ENCODE measurements at places on chromosomes 1 and 21.

- peak; percentile 39 for DNase-seq
These were observed 1788.1 kb downstream of the BRINP3 start for GRCh38 chr1:188689542-188689941.

GRCh38 chr1:116207126-116207735 lies 96.0 kb downstream of the MAB21L3 start:
- no peak for DNase-seq

- DNase-seq: no peak
These were observed 1.7 kb upstream of the MAN1A2 start for GRCh38 chr1:117365350-117366176.

- DNase-seq: no peak
These were observed at the start of gene PRKACB for GRCh38 chr1:84143796-84144565. TSS of gene PRKACB (plus strand) at chr1:84144271. CDS start at chr1:84144362, 91 bp downstream.

DNA sequence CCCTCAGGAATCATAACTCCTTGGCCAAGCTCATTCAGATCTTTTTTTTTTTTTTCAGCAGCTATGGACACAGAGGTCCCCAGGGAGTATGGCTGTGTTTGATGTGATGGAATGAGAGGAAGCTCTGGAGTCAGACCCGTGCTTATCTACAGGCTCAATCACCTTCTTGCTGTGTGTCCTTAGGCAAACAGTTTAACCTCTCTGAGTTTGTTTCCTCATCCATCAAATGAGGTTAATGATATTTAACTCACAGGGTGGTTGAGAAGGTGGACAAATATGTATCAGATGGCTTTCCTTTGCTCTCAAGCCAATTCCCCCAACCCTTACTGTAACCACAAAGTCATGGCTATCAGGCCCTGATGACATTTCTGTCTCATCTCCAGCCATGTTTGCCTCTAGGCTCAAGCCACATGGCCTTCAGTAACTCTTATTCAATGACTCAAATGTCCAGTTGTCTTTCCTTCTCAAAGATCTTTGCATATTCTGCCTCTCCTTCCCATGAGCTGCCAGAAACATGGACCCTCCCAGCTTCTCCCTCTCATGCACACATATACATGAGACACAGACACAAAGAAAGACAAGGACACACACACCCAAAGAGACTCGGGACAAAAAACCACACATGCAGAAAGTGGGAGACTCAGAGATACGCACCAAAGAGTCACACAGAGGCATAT lies 303.5 kb upstream of the KAZN start:
- DNase-seq: no peak

- no peak for DNase-seq
These were observed 2.5 kb downstream of the SLC1A7 start for GRCh38 chr1:53139951-53140361.

- DNase-seq: no peak
These were observed 2.7 kb downstream of the SPATA21 start for GRCh38 chr1:16434501-16434900.

GRCh38 chr1:229407206-229408026 lies 26.5 kb downstream of the ACTA1 start:
- DNase-seq: peak; percentile 32

- DNase-seq: peak; percentile 66
These were observed 38.6 kb upstream of the ADGRL4 start for GRCh38 chr1:79044974-79045650.

DNA sequence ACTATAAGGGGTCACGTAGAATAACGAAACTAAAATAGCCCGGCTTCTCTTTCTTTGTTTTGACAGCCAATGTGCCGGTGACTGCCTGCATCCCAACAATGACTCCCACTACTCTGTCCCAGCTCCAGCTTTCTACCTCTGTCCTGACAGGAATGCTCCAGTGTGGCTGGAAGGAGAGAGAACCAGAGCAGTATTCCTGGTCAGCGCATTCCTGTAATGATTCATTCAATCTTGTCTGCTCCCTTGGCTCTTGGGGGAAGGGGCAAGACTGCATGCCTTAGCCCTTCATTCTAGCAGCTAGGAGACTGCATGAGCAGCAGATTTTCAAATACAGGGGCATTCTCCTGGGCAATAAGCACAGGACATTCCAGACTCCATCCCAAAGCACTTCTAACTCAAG lies 132.1 kb upstream of the PRMT6 start:
- DNase-seq: peak; percentile 66

- DNase-seq: no peak
These were observed 107.2 kb downstream of the SIM2 start for GRCh38 chr21:36806103-36806502.

DNA sequence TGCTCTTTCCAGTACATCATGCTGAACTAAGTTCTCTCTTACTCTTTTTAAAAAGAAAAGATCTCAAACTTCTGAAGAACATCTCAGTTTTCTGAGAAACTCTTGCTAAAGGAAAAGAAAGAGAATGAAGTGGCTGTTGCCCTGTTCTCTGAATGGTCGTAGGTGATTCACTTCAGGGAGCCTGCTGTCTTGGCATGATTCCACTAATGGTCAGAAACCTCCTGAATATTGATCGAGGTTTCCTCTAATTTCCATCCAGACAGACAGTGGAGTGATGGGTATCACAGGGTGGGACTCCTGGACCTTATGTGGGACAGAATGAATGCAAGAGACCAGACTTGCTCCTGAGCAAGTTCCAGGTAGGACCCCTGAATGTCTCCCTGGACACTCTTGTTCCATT lies 2.5 kb downstream of the FCRL2 start:
- no peak for DNase-seq

DNA sequence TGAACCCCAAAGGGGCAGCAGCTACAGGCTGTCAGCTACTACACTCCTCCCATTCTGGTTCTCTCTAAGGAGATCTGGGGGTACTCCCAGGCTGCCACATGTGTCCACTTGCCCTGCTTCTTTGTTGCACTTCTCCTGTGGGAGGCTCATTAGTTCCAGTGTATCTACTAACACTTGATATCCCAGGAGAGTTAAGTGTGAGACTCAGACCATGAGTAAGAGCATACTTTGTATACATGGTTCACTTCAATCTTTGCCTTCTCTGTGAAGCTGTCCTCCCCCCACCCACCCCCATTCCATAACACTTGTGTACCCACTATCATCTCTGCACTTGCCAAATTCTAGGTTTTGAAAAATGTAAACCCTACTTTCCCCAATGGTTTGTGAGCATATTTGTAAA lies 34.9 kb upstream of the GADD45A start:
- no peak for DNase-seq

DNA sequence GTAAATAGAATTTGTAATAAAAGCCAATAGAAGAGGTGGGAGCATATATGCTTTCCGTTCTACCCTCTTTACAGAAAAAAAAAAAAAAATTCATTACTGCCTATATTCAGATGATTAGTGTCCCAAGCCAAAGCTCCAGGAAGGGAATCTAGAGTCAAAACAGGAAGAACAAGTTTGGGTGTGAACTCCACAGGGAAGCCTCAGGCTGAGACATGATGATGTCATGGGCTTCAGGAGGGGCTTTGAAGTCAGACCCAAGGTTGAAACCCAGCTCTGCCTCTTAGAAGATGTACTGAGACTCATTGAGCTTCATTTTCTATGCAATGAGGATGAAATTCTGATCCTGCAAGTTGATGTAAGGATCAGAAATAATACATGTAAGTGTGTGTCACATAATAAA lies 250.0 kb upstream of the ADGRL2 start:
- DNase-seq: no peak

- no peak for DNase-seq
These were observed 12.2 kb downstream of the DSTYK start for GRCh38 chr1:205199090-205199930.

DNA sequence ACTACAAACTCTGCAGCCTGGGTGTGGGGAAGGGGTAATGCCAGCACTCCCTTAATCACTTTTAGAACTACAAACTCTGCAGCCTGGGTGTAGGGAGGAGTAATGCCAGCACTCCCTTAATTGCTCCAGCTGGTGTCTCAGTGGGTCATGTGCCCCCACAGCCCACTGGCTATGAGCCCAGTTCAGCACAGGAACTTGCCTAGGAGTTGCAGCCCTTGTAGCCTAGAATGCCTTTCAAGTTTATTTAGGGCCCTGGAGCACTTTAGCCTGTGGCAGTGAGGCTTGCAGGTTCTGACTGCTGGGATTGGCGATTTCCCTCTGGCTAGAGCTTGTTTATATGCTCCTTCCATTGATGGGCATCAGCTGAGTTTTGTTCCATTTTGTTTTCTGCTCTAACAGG lies 17.1 kb downstream of the VN1R5 start:
- no peak for DNase-seq

DNA sequence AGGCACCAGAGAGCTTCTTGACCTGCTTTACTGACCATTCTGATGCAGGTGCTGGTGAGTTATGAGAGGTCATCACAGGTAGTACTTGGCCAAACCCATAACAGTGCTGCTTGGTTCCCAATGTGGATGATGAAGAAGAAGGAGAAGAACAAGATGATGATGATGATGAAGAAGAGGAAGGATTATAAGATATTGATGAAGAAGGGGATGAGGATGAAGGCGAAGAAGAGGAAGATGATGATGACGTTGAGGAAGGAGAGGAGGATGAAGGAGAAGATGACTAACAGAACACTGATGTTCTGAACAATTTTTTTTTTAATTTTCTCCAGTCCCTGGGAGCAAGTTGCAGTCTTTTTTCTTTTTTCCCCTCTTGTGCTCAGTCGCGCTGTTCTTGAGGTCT lies 23.9 kb upstream of the SLAMF1 start:
- no peak for DNase-seq

DNA sequence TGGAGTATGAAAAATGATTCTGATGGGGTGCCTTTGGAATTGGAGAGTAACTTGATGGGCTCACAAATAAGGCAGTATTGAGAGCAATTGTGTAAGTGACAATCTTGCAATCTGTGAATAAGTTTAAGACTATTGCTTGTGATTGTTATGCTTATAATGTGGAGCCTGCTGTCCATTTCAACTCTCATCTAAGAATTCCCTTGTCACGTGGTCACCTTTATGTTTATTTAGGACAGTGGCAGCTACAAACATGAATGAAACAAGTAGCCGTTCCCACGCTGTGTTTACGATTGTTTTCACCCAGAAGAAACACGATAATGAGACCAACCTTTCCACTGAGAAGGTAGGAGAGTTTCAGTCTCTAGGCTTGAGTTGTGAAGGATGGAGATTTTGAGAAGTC lies 57.6 kb downstream of the KIF1B start:
- DNase-seq: no peak

DNA sequence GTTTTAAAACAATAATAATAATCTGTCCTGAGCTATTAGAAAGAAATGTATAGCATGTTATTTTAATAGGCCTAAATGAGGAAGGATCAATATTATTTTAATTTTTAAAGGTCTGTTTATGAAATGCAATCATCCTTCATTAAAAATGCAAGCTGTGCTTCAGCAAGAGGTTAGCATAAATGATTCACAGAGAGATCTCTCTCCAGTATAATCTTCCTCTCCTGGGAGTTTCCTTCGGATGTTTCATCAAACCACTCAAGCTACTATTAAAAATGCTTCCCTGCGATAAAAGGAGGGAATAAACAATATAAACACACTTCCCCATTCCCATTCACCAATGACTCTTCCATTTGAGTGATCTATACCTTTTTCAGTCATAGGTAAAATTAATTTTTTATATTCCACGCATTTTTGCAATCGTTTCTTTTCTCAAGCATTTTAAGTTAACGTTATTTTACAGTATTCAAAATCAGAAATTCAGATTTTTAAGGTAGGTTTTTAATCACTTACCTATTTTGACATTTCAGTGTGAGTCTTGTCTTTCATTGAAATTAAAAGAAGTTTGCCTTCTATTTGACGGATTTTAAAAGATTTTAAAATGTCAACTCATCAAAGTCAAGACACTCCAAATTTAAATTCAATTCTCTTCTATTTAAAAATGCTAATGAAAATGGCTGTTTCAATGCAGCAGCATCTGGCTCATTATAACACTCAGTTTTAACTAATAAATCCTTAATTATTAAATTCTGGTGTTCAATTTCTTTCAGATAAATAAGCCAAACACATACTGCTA lies 64.3 kb downstream of the RERE start:
- no peak for DNase-seq

GRCh38 chr21:18147678-18148077 lies 97.0 kb upstream of the CHODL start:
- no peak for DNase-seq

DNA sequence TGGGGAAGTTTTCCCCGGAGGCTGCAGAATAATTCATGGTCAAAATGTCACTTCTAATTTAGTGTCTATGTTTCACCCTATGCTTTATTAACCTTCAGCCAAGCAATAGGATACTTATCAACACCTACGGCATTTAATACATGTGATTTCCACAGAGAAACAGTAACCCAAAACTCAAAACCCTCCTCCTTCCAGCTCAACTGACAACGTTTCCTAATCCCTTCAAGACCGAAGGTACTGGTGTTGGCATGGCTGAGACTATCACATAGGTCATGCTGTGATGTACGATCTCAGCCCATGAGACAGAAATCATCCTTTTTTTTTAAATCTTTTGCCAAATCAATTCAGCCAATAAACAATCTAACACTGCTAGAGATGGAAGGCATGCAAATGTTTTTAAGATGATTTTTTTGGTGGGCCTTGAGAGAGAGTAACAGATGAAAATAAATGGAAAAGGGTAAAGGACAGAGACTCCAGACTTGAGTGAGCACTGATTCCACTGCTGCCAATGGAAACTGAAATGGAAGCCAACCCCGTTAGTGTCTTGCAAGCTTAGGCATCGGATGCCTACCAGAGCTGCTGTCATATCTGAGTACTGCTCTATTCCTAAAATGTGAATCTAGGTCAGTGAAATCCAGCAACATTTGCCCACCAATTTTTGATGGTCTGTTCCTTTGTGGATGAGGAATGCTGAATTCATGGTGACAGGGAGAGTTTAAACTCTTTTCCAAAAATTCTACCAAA lies 63.4 kb upstream of the BCL10 start:
- DNase-seq: no peak

GRCh38 chr1:202580619-202581018 lies 129.6 kb downstream of the SYT2 start:
- DNase-seq: no peak

DNA sequence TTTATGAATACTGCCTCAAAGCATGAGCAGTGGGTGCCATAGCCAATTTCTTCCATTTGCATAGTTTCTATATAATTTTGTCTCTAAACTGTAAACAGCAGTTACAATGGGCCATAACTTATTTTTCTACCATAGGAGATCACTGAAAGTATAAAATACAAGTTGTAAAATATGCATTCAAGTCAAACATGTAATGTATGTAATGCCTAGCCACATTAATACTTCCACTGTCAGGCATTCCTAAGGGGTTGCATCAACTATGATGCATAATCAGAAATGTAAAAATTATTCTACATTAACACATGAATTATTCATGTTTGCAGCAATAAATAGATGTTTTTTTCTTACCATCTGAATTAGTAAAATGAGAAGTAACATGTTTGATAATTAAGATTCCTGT lies 560.3 kb upstream of the ZP4 start:
- no peak for DNase-seq

- DNase-seq: no peak
These were observed 19.6 kb downstream of the NRDC start for GRCh38 chr1:51858892-51859291.

- no peak for DNase-seq
These were observed 51.1 kb downstream of the RIPK4 start for GRCh38 chr21:41715649-41716281.

- DNase-seq: peak; percentile 95
These were observed at the start of gene RC3H1 for GRCh38 chr1:174022080-174022975. TSS of gene RC3H1 (minus strand) at chr1:174022357. CDS start at chr1:173992985, 29,372 bp downstream.

Measured in neural progenitor cell (in vitro differentiated cells).